ENCODE measurements at places on chromosomes 2 and 18.

DNA sequence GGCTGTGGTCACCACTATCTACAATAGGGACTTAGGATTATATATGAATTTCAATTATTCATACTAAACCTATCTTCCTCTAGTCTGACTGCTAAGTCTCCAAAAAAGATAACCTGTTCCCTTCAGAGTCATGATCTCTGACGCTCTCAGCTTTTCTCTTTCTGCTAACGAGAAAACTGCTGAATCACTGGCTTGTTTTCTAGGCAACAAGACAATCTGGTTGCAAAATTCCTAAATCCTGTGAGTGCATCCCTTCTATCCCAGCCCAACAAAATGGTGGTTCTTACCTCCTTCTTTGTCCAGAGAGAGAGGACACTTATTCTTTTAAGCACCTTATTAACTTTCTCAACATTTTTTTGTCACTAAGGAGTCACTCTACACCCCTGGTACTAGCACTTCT, 312.3 kb upstream of the PKDCC start:
- no peak for DNase-seq

GRCh38 chr2:217244815-217245214, 385.0 kb upstream of the TNP1 start:
- no peak for DNase-seq

DNA sequence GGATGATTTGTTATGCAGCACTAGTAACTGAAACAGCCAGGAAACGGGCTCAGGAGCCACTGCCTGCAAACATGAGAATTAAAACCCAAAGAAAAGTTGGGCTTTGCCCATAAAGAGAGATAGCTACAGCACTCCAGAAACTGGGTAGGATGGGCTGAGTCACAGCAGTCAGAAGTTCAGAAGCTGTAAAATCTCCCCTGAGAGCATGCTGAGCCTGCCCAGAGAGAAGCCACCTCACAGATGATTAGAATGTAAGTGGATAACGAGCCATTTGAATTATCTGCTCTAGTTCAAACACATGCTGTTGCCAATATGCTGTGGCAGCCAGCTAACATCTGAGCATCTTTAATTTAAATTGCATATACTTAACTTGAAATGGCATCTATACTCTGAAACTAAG, 388.1 kb upstream of the ACVR2A start:
- peak; percentile 43 for DNase-seq

DNA sequence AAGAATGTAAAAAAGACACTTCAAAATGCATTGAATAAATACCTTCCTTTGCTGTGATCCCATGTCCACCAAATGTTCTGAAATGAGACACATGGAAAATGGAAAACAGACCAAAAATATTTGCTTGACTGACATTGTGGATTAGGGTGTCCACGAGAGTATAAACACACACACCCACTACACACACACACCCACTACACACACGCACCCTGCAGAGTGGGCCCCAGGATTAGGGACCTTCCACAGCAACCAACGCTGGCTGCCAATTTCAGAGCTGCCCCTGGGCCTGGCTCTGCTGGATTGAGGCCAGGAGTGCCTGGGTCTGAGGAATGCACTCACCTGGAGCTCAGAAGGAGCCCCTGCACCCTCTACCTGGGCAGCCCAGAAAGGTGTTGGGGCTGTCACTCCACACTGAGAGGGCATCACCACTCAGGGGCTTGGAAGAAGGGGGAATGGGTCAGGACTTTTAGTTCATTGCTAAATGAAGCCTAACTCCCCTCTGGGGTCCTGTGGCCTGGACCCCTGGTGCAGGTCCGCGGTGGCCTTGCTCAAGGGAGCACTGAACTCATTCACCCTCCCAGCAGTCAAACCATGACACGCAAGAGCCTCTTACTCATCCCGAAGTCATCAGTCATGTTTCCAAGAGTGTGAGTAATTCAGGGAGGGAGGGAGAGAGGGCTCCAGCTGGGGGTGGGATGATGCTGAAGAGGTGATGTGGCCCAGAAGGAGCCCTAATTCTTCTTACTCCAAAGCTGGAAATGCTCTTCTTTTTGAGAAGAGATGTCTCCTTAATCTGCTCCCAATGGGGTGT, 50.2 kb upstream of the PLB1 start:
- DNase-seq, result no peak

GRCh38 chr2:173351879-173352278, 2.8 kb upstream of the CDCA7 start:
- DNase-seq, result no peak

- DNase-seq, result no peak
These were observed 64.2 kb downstream of the RBM43 start for GRCh38 chr2:151197184-151198108.

GRCh38 chr2:19990416-19990728, 467 bp upstream of the WDR35 start:
- no peak for DNase-seq

DNA sequence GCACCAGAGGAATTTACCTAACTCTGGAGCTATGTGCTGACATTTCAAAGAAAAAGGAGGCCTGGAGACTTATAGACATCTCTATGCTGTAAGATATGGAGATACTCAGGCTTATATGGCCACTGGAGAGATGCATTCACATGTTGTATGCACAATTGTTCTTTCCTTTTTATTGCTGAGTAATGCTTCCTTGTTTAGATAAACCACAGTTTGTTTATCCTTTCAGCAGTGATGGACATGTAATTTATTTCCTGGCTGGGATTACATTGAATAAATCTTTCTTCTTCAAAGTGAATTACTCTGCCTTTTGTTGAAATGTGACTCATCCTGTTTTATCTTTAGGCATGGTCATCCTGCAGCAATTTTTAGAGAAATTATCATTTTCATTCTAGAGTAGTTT, 716.7 kb upstream of the GCFC2 start:
- DNase-seq, result no peak

DNA sequence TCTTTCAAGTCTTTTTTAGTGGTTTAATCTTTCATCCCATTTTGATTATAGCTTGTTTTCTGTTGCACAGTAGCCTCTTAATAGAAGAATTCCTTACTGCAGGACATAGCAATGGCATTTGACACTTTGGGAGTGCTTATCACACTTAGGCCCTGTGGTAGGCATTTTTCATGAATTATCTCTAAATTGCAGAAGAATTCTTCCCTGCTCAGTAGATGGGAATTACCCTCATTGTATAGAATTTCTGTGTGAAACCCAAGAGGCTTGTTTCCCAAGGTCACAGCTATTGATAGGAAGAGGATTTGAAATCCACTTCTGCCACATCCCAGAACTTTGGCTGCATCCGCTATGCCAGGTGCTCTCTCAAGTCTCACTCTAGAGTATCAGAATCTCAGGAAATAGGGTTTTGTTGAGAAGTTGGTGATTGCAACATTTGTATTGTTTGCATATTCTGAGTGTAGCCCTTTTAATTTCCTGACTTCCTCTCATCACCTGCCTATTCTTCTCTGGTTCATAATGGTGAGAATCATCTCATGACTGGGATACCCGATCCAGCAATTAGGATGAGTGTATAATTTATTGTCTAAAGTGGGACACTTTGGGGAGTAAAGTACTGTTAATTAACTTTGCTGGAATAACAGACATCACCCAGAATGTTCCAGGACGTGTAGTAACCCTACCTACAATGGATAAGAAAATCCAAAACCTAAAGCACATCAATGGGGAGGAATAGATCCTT, 255.2 kb upstream of the RASGRP3 start:
- DNase-seq, result no peak

- DNase-seq, result no peak
These were observed 85.2 kb upstream of the STK17B start for GRCh38 chr2:196256585-196256984.

DNA sequence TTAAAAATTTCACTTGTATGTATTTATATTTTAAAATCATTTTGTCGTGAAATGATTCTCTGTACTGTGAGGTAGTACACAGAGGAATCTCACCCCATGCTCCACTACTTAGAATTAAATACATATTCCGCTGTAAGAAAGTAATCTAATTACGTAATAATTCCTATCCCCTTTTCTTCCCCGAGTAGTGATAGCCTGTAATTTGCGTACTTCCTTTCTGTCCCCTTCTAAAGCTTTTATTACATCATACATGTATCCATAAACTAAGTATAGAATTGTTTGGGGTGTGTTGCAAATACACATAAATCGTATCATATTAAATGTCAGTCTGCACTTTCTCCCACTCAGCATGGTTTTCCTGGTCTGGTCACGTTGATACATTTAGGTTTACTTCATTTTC, 12.4 kb upstream of the CHCHD5 start:
- no peak for DNase-seq

- peak; percentile 89 for DNase-seq
These were observed 98.1 kb upstream of the CSRNP3 start for GRCh38 chr2:165371356-165371755.

DNA sequence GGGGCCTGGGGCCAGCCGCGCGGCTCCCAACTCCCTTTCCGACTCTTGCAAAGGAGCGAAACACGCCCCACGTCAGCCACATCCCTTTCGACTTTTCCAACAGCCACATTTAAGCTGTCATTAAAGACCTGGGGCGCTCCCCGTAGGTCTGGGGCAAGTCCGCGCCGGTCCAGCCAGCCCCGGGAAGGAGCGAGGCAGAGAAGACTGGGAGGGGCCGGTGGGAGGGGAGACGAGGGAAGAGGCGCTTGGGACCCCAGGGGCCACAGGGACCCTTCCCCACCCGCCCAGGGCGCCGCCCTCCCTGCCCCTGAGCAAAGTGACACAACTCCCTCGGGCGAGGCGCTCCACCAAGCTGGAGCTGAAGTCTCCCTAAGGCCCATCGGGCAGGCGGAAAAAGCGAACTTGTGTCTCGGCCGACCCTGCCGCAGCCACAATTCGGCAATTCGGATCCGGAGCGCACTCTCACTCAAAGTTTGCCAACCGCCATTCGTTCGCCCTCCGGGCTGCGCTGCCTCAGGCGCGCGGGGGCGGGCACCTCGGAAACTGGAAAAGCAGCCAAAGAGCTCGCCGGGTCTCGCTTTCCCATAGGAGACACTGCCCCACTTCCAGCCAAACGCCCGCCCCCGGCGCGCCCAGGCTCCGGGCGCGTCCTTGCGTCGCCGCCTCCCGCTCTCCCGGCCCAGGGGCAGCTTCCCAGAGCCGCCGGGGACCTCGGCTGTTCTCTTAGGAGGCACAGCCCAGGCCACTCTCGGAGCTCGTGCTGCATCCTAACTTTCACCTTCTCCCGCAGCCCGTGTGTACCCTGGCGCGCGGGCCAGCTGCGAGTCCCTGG, 1.1 kb upstream of the KCTD1 start:
- peak; percentile 62 for DNase-seq

DNA sequence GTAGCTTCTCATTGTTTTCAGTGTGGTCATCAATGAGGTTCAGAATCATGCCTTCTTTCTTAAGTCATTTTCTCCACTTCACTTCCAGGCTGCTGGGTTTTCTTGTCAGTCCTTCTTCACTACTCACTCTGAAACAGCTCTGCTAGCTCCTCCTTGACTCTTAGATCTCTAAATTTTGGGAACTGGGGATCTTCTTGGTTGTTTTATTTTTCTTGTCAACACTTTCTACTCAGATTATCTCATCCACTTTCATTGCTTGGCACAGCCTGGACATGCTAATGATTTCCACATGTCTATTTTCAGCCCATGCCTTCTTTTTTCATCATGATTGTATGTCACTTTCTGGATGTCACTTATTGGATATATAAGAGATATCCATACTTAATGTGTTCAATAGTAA, 517.8 kb upstream of the DSEL start:
- DNase-seq, result no peak

GRCh38 chr2:80338794-80339193, 34.2 kb upstream of the LRRTM1 start:
- DNase-seq, result no peak

GRCh38 chr2:97967216-97967592, 28.5 kb downstream of the TMEM131 start:
- DNase-seq, result no peak

DNA sequence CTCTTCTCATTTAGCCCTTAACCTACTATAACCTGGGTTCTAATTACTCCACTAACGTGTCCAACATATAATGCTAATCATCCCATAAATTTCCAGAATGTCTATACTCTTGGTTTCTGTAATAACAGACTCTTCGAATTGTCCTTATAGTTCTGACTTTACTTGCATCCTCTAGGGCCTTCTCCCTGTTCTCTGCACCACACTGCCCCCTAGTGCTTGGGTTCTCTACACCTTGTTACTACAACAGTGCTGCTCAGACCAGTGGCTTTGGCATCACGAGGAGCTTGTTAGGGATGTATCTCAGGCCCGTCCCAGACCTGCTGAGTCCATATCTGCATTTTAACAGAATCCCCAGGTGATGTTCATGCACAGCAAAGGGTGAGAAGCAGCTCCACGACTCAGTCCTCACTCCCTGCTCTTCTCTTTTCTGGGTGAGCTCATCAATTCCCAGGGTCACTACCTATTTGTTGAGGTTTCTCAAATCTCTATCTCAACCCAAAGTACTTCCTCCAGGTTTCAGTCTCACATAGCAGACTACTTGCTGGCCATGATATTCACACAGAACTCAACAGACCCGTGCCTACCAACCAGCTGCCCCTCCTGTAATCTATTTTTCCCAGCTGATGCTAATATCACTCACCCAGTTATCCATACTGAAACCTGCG, 14.5 kb upstream of the DDX1 start:
- peak; percentile 52 for DNase-seq

- peak; percentile 32 for DNase-seq
These were observed 1.3 kb downstream of the GORASP2 start for GRCh38 chr2:170930131-170930990.

GRCh38 chr2:144559681-144560080, 39.8 kb upstream of the ZEB2 start:
- DNase-seq, result no peak

DNA sequence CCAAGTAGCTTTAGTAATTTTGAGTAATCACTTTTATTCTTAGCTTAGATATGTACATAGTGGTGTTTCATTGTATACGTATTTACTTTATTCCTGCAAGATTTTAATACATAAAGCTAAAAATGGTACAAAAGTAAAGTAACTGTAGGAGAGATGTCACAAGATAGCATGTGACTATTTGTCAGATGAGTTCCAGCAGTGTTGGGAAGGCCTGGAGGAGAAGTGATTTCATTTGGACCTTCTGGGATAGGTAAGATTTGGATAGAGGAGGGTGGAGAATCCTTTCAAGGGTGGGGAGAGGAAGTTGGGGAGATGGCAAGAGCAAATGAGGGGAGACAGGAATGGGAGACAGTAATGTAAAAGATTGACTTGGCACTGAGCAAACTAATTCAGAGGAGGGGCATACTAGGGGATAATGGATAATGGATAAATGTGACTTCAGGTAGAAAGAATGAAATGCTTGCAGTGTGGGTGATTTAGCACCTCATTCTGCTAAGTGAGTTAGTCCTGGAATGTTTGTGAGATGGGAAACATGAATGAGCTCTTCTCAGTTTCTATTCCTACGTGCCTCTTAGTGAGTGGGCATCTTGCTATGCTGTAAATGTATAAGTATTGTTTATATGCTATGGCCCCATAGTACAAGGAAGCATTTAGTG, 10.5 kb downstream of the WDR43 start:
- DNase-seq, result no peak
